Spleen (tissue), 13 donors: ENCODE measurements at places on chromosomes 11 and 22. TPM values are rescaled to one million over a fixed set of nuclear protein-coding genes. Genes with fewer than 3 reads are reported as not detected.

DNA sequence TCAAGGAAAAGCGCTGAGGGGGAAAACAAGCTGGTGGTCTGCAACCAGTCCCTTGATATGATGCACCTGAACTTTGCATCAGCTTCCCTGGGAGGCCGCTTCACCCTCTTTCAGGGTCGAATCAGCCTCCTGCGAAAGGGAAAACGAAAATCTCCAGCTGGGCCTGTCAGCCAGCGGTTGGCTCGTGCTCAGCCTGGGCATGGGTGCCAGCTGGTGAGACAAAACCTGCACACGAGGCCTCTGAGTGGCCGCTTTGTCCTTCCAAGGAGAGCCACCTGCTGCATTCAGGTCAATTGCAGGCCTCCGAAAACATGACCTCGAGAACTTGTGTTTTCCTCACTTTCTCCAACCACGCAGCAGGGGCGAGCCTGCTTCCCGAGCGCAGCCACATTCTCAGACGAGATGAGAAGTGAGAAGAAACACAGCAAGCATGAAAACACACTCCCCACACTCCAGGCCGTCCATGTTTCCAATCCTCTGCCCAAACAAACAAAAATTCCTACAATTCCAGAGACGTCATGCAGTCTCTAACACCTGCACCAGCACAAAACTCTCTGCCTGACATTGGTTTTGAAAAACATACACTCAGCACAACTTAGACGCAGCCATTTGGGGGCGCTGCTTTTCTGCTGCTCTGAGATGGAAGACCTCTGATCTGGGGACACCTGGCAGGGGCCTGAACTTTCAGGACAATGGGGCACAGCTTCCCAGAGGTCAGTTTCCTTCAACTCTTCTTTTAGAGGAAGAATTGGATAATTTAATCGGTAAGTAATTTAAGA, 77.1 kb downstream of the DHCR7 start:
- DNase-seq = no peak

DNA sequence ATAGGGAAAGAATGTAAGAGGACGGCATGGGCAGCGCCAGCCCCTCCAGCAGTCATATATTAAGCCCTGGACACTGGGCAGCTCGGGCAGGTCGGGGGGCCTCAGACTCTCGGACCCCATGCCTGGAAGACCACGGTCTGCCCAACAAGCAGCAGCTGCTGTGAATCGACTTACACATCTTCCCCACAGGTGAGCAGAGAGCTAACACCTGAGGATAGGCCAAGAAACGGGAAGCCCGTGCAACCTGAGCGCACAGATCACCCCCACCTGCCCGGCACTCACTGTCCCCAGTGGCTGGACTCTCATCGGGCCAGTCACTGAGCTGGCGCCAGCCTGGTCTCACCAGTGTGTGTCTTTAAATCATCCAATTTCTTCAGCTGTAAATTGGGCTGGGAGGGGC, 4.7 kb upstream of the TCF20 start:
- no peak overlapping the region for H3K4me3 ChIP-seq
- no peaks in the 10 kb centered on the region for H3K36me3 ChIP-seq
- no peaks in the 10 kb centered on the region for H3K27me3 ChIP-seq
- peak; percentile 58 for DNase-seq

The MYBPC3 gene
- total RNA-seq = 1.5 TPM

DNA sequence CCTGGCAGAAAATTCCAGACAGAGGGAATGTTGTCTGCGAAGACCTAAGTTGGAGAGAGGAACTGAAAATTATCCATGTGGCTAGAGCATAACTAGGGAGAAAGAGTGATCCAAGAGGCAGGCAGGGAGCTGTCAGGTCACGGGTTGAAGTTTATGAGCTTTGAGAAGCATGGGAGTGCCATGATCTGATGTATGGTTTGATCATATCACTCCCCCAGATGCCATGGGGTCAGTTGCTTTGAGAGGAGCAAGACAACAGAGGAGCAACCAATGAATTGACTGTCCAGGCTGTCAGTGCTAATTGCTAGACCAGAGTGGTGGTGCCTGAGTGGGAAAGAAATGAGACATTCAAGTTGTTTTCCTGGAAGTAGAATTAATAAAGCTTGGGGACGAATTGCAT, 54.0 kb downstream of the CYB5R2 start:
- H3K4me3 ChIP-seq = no peak overlapping the region
- no peak overlapping the region for H3K27ac ChIP-seq
- DNase-seq = no peak
- peaks cover 66% of the 10 kb centered on the region for H3K36me3 ChIP-seq

GRCh38 chr11:47411884-47412746, 3.7 kb downstream of the SLC39A13 start:
- peak; percentile 93 for DNase-seq
- H3K4me1 ChIP-seq = peaks cover 60% of the 10 kb centered on the region
- no peaks in the 10 kb centered on the region for H3K27me3 ChIP-seq

DNA sequence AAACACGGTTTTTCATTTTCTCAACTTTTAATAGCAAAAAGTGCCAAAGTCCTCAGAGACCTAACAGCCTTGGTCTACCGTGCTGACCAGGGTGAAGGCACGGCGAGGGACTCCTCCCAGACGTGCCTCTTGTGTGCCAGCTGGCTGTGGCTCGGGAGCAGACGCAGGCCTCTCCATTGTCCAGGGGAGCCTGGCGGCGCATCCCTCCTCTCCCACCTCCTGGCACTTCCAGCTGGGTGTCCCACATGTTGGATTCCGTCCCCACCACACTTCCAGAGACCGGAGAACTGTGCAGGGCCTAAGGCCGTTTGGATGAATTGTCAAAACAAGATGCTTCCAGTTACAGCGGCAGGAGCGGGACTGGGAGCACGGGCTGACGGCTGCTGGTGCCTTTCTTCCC, 11.6 kb downstream of the CDPF1 start:
- peaks cover 55% of the 10 kb centered on the region for H3K36me3 ChIP-seq
- peak; percentile 54 for DNase-seq
- H3K4me3 ChIP-seq = no peak overlapping the region
- H3K4me1 ChIP-seq = peaks cover 4% of the 10 kb centered on the region
- H3K27me3 ChIP-seq = no peaks in the 10 kb centered on the region

DNA sequence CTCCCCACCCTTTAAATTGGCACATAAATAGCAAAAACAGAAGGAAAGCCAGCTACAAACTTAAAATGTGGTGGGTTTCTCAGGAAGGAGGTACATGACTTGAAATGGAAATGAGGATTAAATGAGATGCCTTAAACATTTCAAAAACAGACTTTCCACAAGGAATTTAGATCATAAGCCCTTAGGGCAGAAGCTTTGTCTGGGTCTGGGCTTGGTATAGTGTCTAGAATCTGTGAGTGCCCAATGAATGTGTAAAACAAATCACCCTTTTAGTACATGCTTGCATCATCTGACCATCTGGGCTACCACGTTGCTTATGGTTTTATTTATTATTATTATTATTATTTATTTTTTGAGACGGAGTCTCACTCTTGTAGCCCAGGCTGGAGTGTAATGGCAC, 37.1 kb upstream of the CREB3L1 start:
- no peak for DNase-seq
- no peaks in the 10 kb centered on the region for H3K36me3 ChIP-seq
- H3K27me3 ChIP-seq = peaks cover 11% of the 10 kb centered on the region
- no peak overlapping the region for H3K4me3 ChIP-seq

The SUSD2 gene
- total RNA-seq = 1.4 TPM

The OR2D3 gene
- not detected for total RNA-seq

The DNAJB7 gene
- not detected for total RNA-seq

- no peaks in the 10 kb centered on the region for H3K36me3 ChIP-seq
- no peak for DNase-seq
- H3K27me3 ChIP-seq = no peaks in the 10 kb centered on the region
- H3K4me3 ChIP-seq = no peak overlapping the region
- H3K4me1 ChIP-seq = no peaks in the 10 kb centered on the region
- H3K27ac ChIP-seq = no peak overlapping the region
These were observed 11.5 kb upstream of the DKK3 start for GRCh38 chr11:12019866-12020416.

The MICAL2 gene
- 32.1 TPM for total RNA-seq

- no peaks in the 10 kb centered on the region for H3K27me3 ChIP-seq
- no peak for DNase-seq
- no peaks in the 10 kb centered on the region for H3K36me3 ChIP-seq
- peaks cover 100% of the 10 kb centered on the region for H3K4me1 ChIP-seq
- H3K27ac ChIP-seq = peak overlapping the region; percentile 87
These were observed 18.1 kb downstream of the TBC1D10A start for GRCh38 chr22:30308518-30309230.

GRCh38 chr11:61754534-61755482, 2.4 kb downstream of the MYRF start:
- no peaks in the 10 kb centered on the region for H3K36me3 ChIP-seq
- DNase-seq = no peak

GRCh38 chr11:57414612-57415212, 12.2 kb downstream of the SLC43A3 start:
- peaks cover 4% of the 10 kb centered on the region for H3K4me1 ChIP-seq
- H3K4me3 ChIP-seq = no peak overlapping the region
- H3K27me3 ChIP-seq = no peaks in the 10 kb centered on the region
- no peak for DNase-seq

The SLC22A8 gene
- not detected for total RNA-seq

DNA sequence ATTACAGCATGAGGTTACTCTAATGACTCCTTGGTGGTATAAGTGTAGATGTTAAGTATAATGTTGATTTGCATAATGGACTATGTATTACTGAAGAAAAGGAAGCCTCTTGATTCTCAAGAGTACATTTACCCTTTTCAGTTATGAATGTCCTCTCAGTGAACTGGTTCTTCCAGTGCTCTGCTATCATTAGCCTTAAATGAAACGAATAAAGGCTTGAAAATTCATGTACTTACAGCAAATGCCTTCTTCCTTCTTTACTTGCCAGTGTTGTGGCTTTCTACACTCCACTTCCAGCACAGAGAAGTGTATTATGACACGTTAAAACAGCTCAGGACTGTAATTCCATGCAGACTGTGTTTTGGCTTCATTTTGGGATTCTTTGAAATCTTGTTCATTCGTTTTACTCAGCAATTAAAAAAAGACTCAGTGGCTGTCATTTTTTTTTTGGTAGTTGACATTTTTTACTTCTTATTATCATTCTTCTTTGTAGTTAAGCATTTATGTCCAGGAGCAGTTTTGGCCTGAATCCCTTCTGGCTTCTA, 96.9 kb downstream of the MTMR3 start:
- H3K4me1 ChIP-seq = no peaks in the 10 kb centered on the region
- no peaks in the 10 kb centered on the region for H3K27me3 ChIP-seq
- no peak overlapping the region for H3K27ac ChIP-seq
- no peak overlapping the region for H3K4me3 ChIP-seq

DNA sequence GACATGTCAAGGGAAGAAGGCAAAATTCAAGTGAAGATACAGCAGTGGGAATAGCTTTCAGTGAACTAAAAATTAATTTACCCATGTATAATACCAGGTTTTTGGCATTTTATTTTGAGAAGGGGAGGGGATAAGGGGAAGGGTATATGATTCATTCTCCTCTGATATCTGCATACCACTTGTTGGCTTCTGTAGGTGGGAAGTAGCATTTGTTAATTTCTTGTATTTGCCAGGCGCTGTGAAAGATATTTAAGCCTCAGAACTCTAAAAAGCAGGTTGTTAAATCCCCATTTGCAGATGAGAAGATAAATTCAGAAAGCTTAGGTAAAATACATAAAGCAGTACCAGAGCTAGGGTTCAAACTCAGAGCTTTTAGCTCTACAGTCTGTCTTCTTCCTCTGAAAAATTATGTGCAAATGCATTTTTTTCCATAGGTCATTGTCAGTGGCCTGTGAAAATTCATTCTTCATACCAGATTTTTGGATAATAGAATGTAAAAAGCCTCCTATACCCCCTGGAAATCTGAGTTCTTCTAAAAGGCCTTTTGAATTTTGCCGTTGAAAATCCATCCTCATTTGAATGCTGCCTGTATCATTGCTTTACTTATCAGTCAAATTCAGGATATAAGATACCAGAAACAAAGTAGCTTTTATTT, 221.3 kb downstream of the DDX10 start:
- H3K4me3 ChIP-seq = no peak overlapping the region
- H3K36me3 ChIP-seq = no peaks in the 10 kb centered on the region
- no peak overlapping the region for H3K27ac ChIP-seq

The PGA3 gene
- 1.7 TPM for total RNA-seq

GRCh38 chr11:773425-773824, 3.9 kb downstream of the GATD1 start:
- H3K27ac ChIP-seq = no peak overlapping the region
- DNase-seq = no peak
- H3K27me3 ChIP-seq = no peaks in the 10 kb centered on the region
- H3K36me3 ChIP-seq = peaks cover 42% of the 10 kb centered on the region
- H3K4me1 ChIP-seq = peaks cover 40% of the 10 kb centered on the region
- no peak overlapping the region for H3K4me3 ChIP-seq

GRCh38 chr11:45378516-45378915, 92.4 kb upstream of the SYT13 start:
- no peaks in the 10 kb centered on the region for H3K27me3 ChIP-seq
- no peak overlapping the region for H3K4me3 ChIP-seq

DNA sequence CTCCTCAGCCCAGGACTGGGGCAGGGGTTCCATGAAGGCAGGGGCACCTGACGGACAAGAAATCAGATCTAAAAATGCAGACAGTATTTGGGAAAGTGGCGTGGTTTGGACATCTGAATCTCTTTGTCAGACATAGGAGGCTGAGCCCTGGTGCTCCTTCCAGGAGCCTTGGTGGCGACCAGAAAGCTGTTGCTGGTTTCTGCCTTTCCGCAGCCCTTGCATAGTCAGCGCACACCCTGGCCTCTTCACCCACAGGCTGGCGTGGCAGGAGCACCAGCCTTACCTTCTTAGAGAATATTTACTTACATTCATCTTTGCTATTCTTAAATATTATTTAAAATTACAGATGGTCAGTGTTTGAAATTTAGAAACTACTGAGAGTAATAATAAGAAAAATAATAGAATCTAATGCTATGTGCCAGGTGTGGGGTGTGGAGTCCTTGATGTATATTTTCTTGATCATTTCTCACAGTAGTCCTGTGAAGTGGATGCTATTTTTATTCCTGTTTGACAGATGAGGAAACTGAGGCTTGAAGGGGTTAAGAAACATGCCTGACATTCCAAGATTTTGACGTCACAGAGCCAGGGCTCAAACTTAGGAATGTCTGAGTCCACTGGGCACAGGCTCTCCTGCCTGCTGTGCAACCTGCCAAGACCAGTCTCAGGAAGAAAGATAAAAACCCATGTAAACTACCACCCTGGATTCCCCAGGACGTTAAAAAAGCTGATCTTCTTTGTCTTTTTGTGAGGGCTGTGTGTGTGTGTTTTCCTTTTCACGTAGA, 51.6 kb downstream of the TBC1D22A start:
- no peak overlapping the region for H3K27ac ChIP-seq
- peaks cover 54% of the 10 kb centered on the region for H3K4me1 ChIP-seq
- no peak overlapping the region for H3K4me3 ChIP-seq

DNA sequence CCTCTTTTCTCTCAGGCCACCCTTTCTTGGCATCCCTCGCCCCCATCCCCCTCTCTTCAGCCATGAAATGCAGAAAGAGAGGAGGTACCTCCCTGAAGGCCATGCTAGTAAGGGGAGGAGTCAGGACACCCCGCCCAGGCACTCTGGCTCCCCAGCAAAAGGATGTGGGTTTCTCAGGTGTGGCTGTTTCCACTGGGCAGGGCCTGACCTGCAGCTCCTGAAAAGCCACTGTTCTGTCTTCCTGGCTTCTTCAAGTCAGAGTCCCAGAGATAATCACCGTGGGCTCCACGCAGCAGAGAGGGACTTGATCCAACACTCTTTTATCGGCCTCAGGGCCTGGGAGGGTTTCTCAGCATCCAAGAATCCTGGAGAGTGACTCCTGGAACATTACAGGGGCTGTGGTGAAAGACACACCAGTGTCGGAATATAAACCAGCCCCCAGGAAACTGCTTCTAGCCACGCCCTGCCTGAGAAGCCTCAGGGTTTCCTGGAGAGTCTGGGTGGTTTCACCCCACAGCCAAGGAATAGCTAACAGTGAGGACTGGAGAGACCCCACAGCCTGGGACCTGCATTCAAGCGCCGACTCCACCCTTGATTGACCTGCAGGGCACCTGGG, 45.7 kb upstream of the TSPAN18 start:
- DNase-seq = no peak
- no peaks in the 10 kb centered on the region for H3K27me3 ChIP-seq
- H3K27ac ChIP-seq = no peak overlapping the region
- H3K36me3 ChIP-seq = no peaks in the 10 kb centered on the region
- H3K4me1 ChIP-seq = peaks cover 6% of the 10 kb centered on the region
